GM23338 (cell line): ENCODE measurements at places on chromosomes 11 and 22. TPM values are rescaled to one million over a fixed set of nuclear protein-coding genes. Genes with fewer than 3 reads are reported as not detected.

DNA sequence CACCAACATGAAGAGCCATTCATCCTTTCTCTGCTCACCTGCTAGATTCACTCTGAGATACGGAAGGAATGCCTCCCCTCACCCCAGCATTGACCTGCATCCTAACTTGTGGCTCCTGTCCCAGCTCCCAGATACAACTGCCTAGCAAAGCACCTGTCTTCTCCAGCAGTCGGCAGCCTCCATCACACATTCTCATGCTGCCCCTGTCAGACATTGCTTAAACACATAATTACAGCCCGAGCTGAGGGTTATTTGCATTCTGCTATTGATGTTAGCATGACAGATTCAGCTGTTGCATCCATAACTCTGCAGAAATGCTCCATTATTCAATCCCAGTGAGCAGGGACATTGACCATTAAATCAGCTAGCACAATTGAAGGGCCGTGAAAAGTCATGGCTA is 184.4 kb upstream of the NARS2 start:
- DNase-seq = no peak

DNA sequence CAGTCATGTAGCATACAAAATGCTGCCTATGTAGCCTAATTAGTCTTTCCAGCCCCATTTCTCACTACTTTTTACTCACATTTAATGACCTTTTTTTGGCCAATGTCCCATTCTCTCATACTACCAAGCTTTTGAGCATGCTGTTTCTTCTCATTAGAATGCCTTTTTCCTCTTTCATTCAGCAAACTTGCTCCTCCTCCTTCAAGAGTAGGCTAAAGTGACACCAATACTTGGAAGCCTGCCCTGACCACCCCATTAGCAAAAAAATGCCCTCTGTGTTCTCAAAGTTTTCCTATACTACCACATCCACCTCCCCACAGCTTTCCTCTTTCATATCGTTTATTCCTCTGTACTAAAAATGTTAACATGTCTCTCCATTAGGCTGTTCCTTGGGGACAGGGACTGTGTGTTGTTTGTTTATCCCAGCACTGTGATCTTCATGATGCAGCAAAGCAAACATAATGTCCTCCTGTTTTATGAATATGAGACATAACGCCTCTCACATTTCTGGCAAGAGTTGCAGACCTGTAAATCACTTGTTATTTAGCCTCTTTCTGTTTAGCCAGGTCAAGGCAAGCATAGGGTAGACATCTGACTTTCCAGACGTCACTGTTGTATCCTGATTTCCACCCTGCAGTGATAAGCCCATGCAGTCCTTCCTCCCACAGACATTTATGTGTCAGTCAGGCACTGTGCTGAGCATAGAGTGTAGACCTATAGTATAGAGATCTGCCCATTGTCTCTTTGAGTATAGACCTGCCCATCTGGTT is 62.0 kb upstream of the UCP3 start:
- DNase-seq = no peak

GRCh38 chr11:57322256-57323166 is 2.2 kb downstream of the TNKS1BP1 start:
- peak; percentile 86 for DNase-seq

- DNase-seq = no peak
Measured at GRCh38 chr11:125504580-125504979, 8.5 kb upstream of the FEZ1 start.

- no peak for DNase-seq
Measured at GRCh38 chr11:95378111-95378510, 147.1 kb upstream of the SESN3 start.

DNA sequence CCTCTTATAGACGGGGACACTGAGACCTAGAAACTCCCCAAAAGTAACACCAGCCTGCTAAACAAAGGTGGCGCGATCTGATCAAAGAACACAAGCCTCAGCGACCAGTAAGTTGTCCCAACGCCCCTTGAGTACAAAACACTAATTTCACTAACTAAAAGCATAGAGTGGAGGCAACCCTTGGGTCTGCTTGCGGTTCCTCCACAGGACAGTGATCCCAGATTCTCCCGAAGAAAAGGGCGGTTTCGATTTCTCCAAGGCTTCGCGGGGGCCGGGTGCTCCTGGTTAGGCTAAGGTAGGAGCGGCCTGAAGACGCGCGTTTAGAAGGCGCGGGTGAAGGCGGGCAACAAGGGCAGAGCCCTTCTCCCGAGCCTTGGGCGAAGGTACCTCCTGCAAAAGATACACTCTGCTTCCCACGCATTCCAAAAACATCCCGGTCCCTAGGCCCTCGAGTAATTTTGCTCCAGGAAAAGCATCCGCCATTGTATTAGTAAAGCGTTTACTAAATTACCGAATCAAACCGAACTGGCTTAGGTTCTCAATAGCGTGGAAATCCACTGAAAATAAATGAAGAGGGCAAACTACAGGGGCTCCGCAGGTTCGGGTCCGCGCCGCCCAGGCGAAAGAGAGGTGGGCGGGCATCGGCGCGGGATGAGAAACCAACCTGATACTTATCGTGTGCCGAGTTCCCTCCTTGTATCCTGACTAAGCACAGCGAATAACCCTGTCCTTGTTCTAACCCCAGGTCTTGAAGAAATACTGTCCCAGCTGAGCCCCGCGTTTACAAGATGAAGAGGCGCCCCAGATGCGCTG is 2.0 kb downstream of the WT1 start:
- DNase-seq = peak; percentile 54

DNA sequence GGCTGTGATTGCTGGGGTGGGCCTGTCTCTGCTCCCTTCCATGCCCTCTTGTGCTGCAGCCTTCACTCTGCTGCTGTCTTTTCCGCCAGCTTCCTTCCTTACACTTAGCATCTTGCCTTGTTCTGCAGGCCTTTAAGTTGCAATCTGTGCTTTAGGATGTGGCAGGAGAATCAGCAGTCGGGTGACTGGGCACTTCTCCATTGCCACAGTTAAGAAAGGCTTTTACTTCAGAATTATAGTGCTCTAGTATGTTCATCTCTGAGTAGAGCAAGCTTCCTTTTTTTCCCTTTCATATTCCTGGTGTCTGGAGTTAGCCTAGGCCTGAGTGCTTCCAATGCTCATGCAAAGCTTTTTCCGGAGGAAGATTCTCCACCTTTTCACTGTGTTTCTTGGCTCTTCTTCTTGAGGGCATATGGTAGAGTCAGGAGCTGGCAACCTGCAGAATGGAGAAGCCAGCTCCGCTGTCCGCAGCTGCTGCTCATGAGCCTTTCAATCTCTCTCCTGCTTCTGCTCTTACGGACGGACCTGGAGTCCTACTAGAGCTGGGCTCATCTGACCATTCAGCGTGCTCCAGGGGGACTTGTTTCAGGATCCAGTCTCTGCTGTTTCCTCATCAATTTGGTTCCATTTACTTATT is 20.2 kb downstream of the PPP6R2 start:
- no peak for DNase-seq

DNA sequence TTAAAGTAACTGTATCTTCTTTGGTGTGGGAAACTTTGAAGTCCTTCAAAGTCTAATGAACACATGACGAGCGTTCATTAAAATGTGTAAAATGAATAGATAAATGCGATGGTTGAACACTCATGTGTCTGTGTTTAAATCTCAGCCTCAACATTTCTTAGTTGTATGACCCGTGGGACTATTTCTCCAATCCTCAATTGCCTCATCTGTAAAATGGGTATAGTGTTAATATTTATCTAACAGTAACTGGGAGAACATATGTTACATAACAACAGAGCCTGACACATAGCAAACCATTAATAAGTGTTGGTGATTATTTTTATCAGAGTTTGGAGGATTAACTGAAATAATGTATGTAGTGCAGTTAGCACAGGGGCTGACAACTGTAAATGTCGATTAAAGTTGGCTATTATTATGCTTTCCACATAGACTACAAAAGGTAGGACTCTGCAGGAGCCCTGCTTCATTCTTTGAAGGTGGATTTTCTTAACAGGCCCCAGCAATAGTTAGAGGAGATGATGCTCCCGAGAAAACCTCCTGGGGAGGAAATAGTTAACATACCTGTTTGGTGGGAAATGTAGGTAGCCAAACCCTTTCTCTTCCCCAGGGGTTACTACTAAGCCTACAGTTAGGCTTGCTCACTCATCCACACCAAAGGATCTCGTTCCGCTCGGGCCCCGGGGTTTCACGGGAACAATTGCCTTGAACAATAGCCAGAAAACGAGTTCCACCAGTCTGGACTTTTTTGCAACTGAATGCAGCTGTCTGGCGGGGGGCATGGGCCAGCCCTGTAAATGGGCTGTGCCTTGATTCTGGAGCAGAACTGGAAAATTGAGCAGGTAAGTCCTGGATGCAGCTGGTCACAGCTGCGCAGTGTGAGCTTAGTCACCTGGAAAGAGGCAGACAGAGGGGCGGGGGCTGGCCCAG is 133.4 kb downstream of the DBX1 start:
- DNase-seq = peak; percentile 98

- DNase-seq = no peak
Measured at GRCh38 chr11:115275045-115275444, 229.2 kb downstream of the CADM1 start.

Gene SDHD
- 127 and 157 TPM in 2 replicates for total RNA-seq

Gene GLB1L2
- total RNA-seq = 9.8 and 12.3 TPM in 2 replicates

Gene CARNS1
- 0.27 and 0.76 TPM in 2 replicates for total RNA-seq

Gene MGAT3
- total RNA-seq = 10.2 and 13.1 TPM in 2 replicates

Gene C1QTNF4
- 6.6 TPM in 2 replicates for total RNA-seq

Gene ZP1
- not detected in 2 replicates for total RNA-seq

Gene SCGB1A1
- total RNA-seq = not detected in 2 replicates
